Fibroblast of skin of left quadriceps (primary cell): ENCODE measurements at places on chromosomes 7 and 10.

- DNase-seq, result no peak
Measured at GRCh38 chr7:93851536-93851935, 39.0 kb downstream of the TFPI2 start.

- DNase-seq, result no peak
Measured at GRCh38 chr7:81482600-81483186, 287.2 kb downstream of the HGF start.

- no peak for DNase-seq
Measured at GRCh38 chr7:42181566-42181965, 55.4 kb downstream of the GLI3 start.

GRCh38 chr7:18117482-18117881, 89.8 kb upstream of the PRPS1L1 start:
- DNase-seq, result peak; percentile 18

DNA sequence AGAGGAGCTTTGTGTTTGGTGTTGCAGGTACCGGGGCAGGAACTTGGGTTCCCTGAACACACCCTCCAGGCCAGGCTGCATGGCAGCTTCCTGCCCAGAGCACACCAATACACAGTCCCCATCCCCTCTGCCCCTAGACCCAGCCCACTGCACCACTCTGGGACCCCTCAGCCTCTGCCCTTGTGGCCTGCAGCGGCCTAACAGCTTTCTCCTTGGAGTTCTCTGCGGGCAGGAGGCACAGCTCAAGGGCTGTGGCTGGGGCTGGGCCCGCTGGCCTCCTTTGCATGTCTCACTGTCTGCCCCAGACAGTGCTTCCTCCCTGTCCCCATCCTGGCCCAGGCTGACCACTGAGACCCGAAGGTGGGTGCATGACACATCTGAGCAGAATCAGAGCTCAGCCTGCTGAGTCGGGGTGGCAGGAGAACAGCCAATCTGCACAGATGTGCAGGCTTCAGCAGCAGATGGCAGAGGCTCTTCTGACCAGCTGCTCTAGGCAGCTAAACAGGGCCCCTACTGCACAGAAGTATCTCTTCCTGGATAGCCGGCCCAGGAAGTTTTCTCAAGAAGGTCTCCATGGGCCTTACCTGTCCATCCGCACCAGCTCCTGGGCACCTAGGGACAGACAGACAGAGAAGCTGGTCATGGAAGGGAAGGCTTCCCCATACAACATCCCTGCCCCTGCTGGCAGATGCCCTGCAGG, 20.8 kb downstream of the VSIR start:
- no peak for DNase-seq
